ENCODE measurements at places on chromosomes 3 and 15. TPM values are rescaled to one million over a fixed set of nuclear protein-coding genes. Genes with fewer than 3 reads are reported as not detected.
A peak's percentile ranks its signal among the peaks of the same experiment; 100 is the strongest.

DNA sequence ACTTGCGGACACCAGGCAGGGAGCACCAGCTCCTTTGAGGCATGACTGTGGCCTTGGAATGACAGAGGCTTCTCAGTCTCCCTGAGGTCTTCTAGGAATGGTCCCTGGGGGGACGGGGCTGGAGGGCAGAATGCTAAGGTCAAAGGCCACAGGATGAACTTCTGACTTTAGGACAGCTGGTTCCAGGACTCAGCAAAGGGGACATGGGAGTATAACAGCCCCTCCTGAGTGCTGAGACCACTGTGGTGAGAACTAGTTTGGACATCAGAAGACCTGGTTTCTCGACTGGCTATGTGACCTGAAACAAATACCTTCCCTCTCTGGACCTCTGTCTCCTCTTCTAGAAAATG, 17.8 kb downstream of the ITGA11 start:
- H3K27me3 ChIP-seq = no peaks in the 10 kb centered on the region
- H3K4me3 ChIP-seq = no peak overlapping the region
- peaks cover 5% of the 10 kb centered on the region for H3K4me1 ChIP-seq
- H3K36me3 ChIP-seq = no peaks in the 10 kb centered on the region

GRCh38 chr3:112445839-112446238, 53.4 kb downstream of the BTLA start:
- no peaks in the 10 kb centered on the region for H3K27me3 ChIP-seq
- H3K36me3 ChIP-seq = no peaks in the 10 kb centered on the region
- H3K27ac ChIP-seq = no peak overlapping the region
- no peak for DNase-seq
- no peak overlapping the region for H3K4me3 ChIP-seq

GRCh38 chr15:69060041-69060481, 45.6 kb downstream of the NOX5 start:
- no peak overlapping the region for H3K4me3 ChIP-seq
- no peak overlapping the region for H3K27ac ChIP-seq
- no peaks in the 10 kb centered on the region for H3K36me3 ChIP-seq
- DNase-seq = peak; percentile 39

GRCh38 chr3:127796831-127797150, 25.5 kb downstream of the MGLL start:
- H3K4me1 ChIP-seq = no peaks in the 10 kb centered on the region
- no peaks in the 10 kb centered on the region for H3K27me3 ChIP-seq
- H3K27ac ChIP-seq = no peak overlapping the region

DNA sequence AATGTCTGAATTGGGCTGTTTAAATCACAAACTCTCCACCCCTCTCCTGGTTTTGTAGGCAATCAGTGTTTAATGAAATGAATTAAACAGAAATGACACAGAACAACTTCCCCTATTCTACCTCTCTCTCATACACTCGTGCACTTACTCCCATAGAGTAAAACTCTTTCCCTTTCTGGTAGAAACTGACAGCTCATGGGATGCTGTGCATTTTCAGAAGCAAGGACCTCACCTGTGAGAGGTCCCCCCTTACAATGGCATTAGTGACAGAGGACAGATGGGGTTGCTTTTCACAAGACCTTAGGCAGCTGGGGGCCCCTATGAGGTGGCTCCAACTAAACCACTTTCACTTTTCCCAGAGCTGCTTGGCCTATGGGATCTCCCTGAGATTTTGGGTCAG, 31.9 kb downstream of the PARP16 start:
- H3K4me3 ChIP-seq = no peak overlapping the region
- H3K27ac ChIP-seq = no peak overlapping the region
- no peaks in the 10 kb centered on the region for H3K36me3 ChIP-seq
- no peaks in the 10 kb centered on the region for H3K27me3 ChIP-seq
- DNase-seq = no peak

DNA sequence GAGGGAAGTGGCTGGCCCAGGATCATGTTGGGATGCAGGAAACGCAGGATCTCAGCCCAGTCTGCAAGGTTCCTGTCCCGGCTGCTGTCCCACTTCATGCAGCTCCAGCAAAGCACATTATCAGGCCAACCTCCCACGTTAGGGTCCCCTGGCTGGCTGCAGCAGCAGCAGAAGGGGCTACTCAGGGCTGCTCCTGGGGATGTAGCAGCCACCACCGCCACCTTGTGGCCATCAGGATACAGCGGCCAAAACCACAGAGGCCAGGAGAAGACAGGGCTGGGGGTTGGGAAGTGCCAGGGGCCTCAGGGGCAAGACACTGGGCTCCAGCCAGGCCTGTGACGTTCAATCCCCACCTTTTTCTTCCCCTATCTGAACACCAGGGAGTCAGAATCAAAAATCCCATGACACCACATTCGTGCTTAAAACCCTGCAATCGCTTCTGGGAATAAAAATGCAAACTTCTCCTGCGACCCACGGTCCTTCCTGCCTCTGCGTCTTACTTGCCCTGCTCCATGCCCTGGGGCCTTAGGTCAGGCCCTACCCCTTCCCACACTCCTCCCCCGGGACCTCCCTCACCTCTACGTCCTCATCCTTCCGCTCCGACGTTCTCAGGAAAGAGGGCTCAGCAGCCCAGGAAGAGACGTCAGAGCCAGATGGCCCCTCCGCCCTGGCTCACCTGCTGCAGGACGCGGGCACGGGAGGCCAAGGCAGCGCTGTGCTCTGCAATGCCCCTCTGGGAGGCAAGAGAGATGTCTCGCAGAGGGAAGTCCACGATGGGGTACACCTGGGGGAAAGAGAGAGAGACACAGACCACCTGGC, 21.5 kb downstream of the SSUH2 start:
- H3K27me3 ChIP-seq = no peaks in the 10 kb centered on the region
- no peak overlapping the region for H3K4me3 ChIP-seq
- no peaks in the 10 kb centered on the region for H3K36me3 ChIP-seq
- H3K27ac ChIP-seq = no peak overlapping the region
- peak; percentile 70 for DNase-seq
- H3K4me1 ChIP-seq = no peaks in the 10 kb centered on the region

GRCh38 chr3:132822266-132822665, 100.1 kb upstream of the NPHP3 start:
- H3K36me3 ChIP-seq = no peaks in the 10 kb centered on the region
- H3K4me1 ChIP-seq = no peaks in the 10 kb centered on the region
- no peak for DNase-seq

GRCh38 chr3:17640466-17640865, 102.0 kb downstream of the TBC1D5 start:
- no peak overlapping the region for H3K27ac ChIP-seq
- no peaks in the 10 kb centered on the region for H3K36me3 ChIP-seq
- peaks cover 14% of the 10 kb centered on the region for H3K4me1 ChIP-seq
- no peak overlapping the region for H3K4me3 ChIP-seq
- no peaks in the 10 kb centered on the region for H3K27me3 ChIP-seq

- no peaks in the 10 kb centered on the region for H3K27me3 ChIP-seq
- no peaks in the 10 kb centered on the region for H3K36me3 ChIP-seq
- no peak overlapping the region for H3K4me3 ChIP-seq
- peak overlapping the region; percentile 88 for H3K27ac ChIP-seq
Measured at GRCh38 chr3:4898454-4899313, 80.6 kb upstream of the BHLHE40 start.

DNA sequence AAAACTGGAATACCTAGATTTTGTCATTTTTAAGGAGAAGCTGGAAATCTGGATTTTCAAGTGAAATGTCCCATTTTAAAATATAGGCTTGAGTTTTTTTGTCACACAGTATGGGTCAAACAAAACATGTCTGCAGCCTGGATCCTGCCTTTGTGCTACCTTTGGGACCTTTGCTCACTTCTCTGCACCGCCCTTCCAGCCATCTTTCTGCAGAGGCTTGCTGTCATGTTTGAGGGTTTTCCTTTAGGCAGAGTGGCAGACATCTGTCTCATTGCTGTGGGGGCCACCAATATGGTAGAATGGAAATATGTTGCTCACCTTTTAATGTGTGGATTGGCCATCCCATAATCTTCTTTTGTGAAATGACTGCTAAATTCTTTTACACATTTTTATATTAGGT, 136.3 kb downstream of the EEFSEC start:
- no peaks in the 10 kb centered on the region for H3K27me3 ChIP-seq
- no peaks in the 10 kb centered on the region for H3K4me1 ChIP-seq
- no peak overlapping the region for H3K27ac ChIP-seq
- no peaks in the 10 kb centered on the region for H3K36me3 ChIP-seq

DNA sequence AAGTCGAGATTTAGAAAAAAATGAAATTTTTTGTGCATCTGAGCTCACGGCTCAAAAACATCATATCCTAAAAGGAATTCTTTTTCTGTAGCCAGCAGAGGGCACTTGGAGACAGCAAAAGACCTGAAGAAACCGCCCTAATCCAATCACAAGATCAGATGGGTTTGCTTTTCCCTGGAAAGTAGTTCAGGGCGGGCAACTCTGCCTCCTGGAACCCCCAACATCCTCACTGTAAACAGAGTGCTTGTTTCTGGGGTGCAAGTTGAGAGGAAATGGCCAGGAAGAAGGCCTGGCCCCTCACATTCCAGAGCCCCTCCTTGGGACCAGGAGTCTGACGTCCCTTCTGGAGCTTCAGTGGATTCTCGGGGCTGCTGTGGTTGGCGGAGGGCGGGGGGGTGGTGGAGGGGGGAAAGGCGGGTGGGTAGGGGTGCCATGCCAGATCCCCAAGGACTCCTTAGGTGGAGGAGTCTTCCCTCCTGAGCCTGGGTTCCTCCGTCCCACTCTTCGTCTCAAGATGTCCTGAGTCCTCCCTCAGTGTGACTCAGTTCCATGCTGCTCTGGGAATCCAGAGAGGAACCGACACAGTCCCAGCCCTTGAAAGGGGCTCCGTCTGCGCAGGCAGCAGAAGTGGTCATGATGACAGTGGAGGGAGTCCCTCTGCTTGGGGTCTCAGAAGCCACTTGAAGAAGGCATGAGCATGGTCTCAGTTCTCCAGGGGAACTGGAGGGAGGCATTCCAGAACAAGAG, 35.9 kb downstream of the CCK start:
- no peaks in the 10 kb centered on the region for H3K4me1 ChIP-seq
- no peak overlapping the region for H3K27ac ChIP-seq

- H3K27me3 ChIP-seq = no peaks in the 10 kb centered on the region
- H3K4me3 ChIP-seq = no peak overlapping the region
- H3K27ac ChIP-seq = no peak overlapping the region
- H3K36me3 ChIP-seq = no peaks in the 10 kb centered on the region
- no peaks in the 10 kb centered on the region for H3K4me1 ChIP-seq
Measured at GRCh38 chr3:72702390-72702789, 145.9 kb downstream of the SHQ1 start.

GRCh38 chr3:111072031-111072921, 660 bp downstream of the NECTIN3 start:
- no peaks in the 10 kb centered on the region for H3K27me3 ChIP-seq
- H3K4me1 ChIP-seq = peaks cover 14% of the 10 kb centered on the region
- H3K27ac ChIP-seq = peak overlapping the region; percentile 90

DNA sequence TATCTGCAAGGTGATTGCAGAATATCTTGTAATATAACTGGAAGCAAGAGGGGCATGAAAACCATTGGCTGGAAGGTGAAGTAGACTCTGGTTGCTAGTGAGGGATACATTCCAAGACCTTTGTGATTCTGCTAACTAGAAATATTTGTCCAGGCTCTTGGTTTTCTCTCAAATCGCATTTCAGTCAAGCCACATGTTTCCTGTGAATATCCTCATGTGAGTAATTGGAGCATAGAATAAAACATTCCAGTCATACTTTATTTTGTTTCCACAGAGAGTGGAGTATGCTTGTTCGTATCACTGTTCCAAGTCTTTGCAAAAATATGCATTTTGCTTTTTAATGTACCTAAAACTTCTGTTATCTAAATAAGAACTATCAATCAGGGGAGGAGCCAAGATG, 850.0 kb downstream of the EPHA3 start:
- H3K4me1 ChIP-seq = no peaks in the 10 kb centered on the region
- H3K36me3 ChIP-seq = no peaks in the 10 kb centered on the region
- no peak overlapping the region for H3K4me3 ChIP-seq
- no peak overlapping the region for H3K27ac ChIP-seq

- H3K36me3 ChIP-seq = no peaks in the 10 kb centered on the region
- H3K4me3 ChIP-seq = no peak overlapping the region
- peaks cover 16% of the 10 kb centered on the region for H3K4me1 ChIP-seq
Measured at GRCh38 chr15:43748376-43748775, 2.1 kb downstream of the PDIA3 start.

DNA sequence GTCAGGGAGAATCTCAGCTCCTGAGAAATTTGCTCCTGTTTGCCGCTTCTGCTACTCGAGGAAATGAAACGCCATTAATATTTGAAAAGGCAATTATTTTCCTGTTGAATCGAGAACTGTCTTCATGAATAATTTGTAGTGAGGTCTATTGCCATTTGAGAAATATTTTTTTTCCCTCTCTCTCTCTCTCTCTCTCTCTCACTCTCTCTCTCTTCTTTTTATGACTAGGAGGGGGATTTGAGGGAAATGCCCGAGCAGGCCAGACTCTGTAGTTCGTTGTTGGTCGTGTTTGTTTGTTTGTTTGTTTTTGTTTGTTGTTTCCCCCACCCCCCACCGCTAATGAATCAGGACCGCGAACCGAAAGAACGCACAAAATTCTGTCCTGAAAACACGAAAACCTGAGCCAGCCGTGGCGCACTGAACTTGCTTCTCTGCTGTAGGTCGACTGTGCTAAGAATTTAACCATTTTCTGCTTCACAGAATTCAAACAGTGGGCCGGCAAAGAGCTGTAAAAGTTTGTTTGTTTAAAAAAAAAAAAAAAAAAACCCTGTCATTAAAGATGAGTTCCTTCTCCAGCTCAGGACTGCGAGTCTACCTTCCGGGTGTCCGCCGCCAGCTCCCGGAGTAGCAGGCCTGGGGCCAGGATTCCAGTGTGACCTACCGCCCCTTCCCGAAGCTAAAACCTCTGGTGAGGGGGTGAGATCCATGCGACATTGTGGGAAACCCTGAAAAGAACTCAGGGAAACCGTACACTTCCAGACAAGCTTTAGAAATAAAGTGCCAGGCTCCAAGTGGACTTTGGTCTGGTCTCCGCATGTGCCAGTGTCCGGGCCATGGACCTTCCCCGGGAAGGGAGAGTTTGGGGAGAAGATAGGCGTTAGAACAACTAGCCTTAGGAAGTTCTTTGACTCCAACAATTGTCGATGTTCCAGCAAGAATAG, 12.1 kb downstream of the ZIC4 start:
- H3K36me3 ChIP-seq = no peaks in the 10 kb centered on the region
- H3K27me3 ChIP-seq = peaks cover 94% of the 10 kb centered on the region
- peaks cover 7% of the 10 kb centered on the region for H3K4me1 ChIP-seq
- H3K4me3 ChIP-seq = no peak overlapping the region
- no peak overlapping the region for H3K27ac ChIP-seq

DNA sequence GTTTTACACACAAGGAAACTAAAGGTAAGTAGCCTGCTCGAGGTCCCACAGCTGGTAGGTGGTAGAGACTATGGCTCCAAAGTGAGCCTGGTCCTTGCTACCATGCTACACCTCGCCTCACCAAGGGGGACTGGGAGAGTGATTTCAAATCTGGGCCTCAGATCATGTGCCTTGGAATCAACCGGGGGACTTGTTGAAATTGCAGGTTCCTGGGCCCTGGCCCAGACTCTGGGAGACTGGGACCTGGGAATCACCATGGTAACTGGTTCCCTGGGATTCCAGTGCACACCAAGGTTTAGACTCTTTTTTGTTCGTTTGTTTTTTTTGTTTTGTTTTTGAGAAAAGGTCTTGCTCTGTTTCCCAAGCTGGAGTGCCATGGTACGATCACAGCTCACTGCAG, 21.1 kb downstream of the DNASE1L3 start:
- DNase-seq = no peak
- no peaks in the 10 kb centered on the region for H3K4me1 ChIP-seq
- no peak overlapping the region for H3K4me3 ChIP-seq
- H3K27me3 ChIP-seq = no peaks in the 10 kb centered on the region
- H3K36me3 ChIP-seq = no peaks in the 10 kb centered on the region
- no peak overlapping the region for H3K27ac ChIP-seq

- peak overlapping the region; percentile 30 for H3K4me3 ChIP-seq
- no peak for DNase-seq
- H3K27me3 ChIP-seq = no peaks in the 10 kb centered on the region
- peaks cover 12% of the 10 kb centered on the region for H3K4me1 ChIP-seq
Measured at GRCh38 chr3:46578973-46579755, 13.1 kb upstream of the LRRC2 start.

Gene GOLGA8J
- not detected for polyA plus RNA-seq

Gene TMEM212
- polyA plus RNA-seq = not detected

Gene PAQR5
- polyA plus RNA-seq = 28.0 TPM

Gene AHSG
- polyA plus RNA-seq = not detected

Gene SCAMP5
- 22.0 TPM for polyA plus RNA-seq

Gene NLGN1
- polyA plus RNA-seq = 0.64 TPM

Data from adrenal gland (tissue), 19 donors.